CD4-positive, alpha-beta T cell treated with Interleukin-15 for 4 hours (primary cell): ENCODE measurements at places on chromosomes 3 and 15.

GRCh38 chr3:13308380-13308801 lies 111.7 kb downstream of the NUP210 start:
- peak; percentile 9 for DNase-seq

DNA sequence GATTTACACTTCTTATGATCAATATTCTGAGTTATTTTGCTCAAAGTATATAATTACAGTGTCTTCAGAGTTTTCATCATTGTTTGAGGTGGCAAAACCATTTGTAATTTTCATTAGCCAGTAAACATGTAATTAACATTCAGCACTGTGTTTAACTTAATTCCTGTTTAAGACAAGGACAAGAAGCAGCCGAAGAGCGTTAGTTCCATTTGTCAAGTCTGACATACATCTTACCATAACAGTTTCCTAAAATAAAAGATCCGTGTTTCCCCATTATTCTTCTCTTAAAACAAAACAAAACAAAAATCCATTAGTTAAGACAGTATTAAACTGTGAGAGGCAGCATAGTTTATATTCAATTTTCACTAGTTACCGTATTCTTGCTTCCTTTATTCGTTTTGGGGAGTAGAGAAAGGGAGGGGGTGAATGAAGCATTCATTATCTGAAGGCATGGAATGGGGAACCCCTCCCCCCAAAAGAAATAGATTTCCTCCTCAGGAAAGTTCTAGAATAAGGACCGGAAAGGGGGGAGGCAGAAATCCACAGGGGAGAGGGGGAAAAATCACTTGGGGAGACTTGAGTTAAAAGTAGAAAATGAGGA lies 5.5 kb upstream of the NR2F2 start:
- DNase-seq: no peak

GRCh38 chr3:171383206-171384018 lies 76.8 kb downstream of the TNIK start:
- DNase-seq: no peak

DNA sequence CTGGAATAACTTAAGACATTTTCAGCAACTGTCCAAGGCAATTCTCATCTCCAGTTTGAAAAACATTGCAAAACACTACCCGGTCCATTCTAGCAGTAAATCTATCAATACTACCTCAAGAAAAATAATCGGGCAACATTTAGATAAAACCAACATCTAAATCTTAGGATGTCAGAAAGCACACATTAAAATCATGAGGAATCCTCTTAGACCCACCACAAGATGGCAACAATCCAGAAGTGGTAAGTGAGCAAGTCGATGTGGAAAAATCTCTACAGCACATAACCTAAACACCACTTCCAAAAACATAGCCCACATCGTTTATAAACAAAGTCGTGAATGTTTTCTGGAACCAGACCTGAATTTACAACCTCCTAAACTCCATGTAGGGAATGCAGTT lies 5.7 kb downstream of the PLCH1 start:
- no peak for DNase-seq

DNA sequence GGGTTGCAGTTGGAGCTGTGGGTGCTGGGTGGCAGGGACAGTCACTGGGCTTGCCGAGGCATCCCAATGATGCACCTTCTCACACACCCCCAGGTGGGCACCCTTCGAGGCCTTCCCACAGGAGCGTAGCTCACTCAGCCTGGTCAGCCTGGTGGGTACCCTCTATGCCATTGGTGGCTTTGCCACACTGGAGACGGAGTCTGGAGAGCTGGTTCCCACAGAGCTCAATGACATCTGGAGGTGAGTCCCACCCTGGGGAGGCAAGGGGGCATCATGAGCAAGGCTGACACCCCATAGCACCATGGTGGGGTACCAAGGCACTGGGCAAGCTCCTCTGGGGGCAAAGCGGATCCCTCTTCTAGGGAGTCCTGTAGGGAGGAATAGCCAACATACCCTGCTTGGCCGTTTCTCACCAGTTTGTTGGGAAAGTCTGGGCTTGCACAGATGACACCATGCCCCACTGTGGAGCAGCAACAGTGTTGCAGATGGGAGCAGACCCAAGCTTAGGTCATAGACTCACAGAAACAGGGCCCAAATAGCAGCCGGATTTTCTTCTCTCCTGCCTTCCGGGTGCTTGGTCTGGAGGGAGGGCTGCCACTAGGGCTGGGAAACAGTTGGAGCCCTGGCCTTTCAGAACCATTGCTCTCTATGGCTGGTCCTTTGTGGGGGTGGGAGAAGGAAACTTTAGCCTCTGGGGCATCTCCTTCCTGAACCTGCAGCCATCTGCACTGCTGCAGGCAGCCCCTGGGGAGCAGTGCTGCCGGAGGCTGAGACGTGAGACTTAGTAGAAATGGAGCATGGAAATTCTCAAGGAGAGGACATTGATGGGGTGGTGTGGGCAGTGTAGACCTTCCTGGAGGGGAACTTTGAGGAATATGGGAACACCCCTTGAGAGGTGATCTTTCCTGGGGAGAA lies 5.7 kb downstream of the KLHL40 start:
- DNase-seq: no peak

DNA sequence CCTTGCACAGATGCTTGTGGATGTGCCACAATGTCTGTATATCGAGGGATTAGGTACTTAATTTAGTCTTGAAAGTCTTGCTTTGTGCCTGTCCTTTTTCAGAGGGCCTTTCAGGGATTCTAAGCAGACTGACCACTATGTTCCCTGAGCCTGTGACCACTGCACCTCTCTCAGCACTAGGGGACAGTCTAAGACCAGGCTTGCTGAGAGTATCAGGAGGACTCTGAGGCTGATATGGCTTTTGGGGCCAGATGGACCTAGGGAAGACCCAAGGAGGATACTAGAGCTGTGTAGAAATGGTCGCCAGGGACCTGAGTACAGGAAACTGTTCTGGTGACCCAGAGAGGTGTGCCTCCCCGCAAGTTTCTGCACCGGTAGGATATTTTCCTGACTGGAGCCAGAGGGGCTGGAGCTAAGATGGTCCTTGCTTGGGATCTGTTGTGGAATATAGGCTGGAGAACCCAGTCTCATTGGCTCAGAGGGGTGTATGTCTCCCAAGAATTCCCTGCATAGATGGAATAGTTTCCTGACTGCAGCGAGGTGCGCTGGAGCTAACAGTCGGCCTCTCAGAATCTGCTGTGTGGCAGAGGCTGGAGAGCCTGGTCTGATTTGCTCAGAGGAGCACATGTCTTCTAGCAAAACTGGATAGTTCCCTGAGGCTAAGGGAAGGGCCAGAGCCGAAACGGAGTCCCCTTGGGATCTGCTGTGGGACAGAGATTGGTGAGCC lies 213.2 kb upstream of the DCBLD2 start:
- DNase-seq: no peak

DNA sequence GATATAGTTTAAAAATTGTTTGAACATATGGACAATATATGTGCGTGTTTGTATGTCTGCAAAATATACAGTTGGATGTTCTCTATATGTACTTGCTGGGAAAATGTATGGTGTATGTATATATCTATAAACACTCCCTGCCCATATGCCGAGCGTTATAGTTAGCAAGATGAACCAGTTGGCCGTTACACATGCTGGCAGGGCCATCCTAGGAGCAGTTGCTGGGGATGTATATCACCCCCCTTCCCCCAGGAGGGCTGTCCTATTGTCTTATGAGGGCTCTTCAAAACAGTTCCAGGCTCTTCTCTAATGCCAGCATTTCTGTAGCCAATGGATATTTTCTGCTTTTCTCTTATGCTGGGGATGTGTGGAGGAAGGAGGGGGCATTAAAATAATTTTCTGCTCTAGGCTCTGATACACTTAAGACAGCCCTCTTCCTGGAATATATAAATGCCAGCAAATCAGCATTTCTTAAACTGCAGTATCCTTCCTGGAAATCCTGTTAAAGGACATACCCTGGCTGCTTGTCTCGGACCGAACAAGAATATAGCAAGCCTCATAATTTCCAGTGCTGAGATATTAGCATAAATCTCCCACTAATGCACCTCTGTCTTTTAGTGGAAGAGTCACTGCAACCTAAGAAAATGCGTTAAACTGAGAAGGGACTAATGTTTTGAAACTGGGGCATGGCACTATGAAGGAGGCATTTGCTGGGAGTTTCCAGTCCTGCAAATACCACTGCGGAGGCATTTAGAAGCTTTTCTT lies 134.4 kb downstream of the MDFIC2 start:
- no peak for DNase-seq

DNA sequence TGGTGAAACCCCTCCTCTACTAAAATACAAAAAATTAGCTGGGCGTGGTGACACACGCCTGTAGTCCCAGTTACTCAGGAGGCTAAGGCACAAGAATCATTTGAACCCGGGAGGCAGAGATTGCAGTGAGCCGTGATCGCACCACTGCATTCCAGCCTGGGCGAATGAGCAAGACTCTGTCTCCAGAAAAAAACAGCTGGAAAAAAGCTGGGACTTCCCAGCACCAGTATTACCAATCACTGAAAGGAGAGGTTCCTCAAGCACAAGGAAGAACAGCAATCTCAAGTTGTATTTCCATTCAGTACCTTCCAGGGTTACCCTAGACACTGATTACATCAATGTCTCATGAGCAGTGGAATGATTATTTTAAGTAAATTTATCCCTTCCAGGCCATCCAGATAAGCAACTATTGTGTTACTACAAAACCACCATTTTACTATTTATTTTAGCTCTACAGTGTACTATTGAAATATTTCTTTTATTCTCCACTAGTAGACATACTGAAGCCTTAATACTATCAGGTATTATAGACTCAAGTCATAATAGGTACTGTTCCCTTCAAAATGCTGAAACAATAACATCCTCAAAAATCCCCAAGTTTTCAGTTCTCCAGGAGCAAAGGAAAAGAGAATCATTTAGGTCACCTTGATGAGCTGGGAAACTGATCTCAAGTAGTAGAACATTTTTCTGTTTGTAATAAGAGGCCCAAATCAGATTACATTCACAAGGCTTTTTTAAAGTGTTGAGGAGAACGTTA lies 54.8 kb upstream of the VGLL4 start:
- DNase-seq: no peak

GRCh38 chr3:126984391-126985131 lies 1.6 kb downstream of the PLXNA1 start:
- no peak for DNase-seq

DNA sequence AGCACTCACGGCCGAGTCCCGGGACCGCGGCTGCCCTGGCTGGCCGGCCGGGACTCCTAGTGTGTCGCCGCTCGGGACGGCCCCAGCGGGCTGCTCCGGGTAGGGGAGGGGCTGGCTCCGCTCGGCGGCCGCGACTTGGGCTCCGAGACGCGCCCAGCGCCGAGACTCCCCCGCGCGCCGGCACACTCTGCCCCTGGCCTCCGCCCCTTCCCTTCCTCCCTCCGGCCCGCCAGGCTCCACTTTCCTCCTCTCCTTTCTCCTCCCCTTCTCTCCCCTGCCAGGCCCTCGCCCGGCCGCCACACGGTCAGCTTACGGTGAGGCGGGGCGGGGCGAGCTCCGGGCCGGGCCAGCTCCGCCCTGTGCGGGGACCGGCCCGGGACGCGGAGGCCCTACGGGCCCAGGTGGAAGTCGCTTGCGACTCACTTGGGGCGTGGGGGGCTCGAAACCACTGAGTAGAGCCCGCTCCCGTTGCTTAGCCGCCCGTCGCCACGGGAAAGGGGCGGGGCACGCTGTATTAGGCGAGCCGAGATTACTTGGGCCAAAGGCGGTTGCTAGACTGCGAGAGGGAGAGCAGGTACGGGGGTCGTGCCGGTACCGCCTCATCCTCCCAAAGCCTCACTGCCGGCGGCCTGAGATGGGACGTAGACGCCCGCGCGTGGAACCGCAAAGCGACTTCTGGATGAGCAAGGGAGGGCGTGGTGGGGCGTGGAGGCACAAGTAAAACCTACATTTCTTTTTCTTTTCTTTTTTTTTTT lies at the start of gene ITGB5:
Gene ITGB5 (minus strand): TSS at position 189 of the 755 bp plus-strand sequence. CDS start 365 bp downstream, outside the sequence.
- DNase-seq: no peak

DNA sequence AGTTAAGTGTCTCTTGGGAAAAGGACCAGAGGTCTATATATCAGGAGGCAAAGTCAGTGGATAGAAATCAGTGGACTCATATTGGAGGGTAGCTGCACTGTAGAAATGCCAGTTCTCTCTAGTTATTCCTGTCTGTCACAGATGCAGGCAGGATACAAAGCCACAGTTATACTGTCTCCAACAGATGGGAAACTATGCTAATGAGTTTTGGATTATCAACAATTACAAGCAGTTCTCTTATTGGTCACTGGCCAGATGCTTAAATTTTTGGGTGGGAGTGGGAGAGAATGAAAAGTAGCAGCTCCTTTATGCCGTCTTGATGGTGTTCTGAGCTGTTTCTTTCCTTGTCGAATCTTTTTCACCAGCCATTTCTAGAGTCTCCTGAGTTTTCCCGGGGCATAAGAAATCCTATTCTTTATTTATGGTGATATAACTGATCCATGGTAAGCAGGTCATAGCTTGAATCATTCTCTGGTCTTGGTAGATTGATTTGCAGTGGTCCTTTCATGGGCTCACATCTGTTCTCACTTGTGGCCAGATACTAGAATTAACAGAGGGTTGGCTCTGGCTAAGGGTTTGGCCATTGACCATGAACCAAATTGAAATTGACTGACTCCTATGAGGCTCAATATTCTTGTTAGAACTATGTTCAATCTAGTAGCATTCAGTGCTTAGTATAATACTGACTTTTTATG lies 44.6 kb upstream of the RBMS3 start:
- no peak for DNase-seq

- no peak for DNase-seq
Measured at GRCh38 chr3:187739094-187739560, 6.1 kb downstream of the BCL6 start.

GRCh38 chr3:58530354-58530865 lies 6.6 kb downstream of the ACOX2 start:
- no peak for DNase-seq

DNA sequence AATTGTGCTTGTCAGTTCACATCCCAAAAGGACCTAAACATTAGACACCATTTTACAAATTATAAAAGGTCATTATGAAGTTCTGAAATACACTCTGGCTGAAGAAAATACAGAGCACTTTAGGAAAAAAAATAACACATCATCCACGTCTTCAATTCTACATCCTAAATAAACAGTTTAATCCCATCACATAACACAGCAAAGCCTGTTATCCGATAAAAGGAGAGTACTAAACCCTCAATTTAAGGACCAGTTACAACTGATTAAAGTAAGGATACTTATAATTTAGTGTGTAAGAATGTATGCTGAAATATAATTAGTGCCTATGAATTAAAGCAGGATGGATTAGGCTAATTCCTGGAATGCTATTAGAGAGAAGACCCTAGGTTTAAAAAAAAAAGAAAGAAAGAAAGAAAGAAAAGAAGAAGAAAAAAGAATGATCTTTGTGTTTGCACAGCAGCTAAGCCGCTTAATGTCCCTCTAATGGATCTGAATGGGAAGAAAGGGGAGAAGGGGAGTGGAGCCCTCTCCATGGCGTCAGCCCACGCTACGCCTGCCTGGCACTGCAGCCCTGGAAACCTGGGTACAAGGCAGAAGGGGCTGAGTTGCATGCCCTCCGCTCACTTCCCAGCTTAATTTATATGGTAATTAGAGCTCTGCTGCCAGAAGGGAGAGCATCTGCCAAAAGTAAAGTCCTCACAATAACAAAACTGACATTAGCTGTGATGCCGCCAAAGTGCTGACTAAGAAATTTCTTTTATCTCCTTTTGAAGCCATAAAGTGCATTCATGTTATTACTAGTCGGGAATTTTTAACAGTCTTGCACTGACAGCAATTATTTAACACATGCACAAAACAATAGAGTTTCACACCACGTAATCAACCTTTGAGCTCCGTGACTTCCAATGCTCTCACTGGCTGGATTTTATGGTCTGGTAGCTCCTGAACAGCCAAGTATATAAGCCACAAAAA lies 90.0 kb downstream of the FSIP1 start:
- no peak for DNase-seq
